Activated CD8-positive, alpha-beta T cell treated with anti-CD3 and anti-CD28 coated beads for 36 hours (primary cell): ENCODE measurements at places on chromosomes 1 and 21. TPM values are rescaled to one million over a fixed set of nuclear protein-coding genes. Genes with fewer than 3 reads are reported as not detected.

- DNase-seq, result no peak
These were observed 7.3 kb downstream of the MRPS6 start for GRCh38 chr21:34080710-34081109.

DNA sequence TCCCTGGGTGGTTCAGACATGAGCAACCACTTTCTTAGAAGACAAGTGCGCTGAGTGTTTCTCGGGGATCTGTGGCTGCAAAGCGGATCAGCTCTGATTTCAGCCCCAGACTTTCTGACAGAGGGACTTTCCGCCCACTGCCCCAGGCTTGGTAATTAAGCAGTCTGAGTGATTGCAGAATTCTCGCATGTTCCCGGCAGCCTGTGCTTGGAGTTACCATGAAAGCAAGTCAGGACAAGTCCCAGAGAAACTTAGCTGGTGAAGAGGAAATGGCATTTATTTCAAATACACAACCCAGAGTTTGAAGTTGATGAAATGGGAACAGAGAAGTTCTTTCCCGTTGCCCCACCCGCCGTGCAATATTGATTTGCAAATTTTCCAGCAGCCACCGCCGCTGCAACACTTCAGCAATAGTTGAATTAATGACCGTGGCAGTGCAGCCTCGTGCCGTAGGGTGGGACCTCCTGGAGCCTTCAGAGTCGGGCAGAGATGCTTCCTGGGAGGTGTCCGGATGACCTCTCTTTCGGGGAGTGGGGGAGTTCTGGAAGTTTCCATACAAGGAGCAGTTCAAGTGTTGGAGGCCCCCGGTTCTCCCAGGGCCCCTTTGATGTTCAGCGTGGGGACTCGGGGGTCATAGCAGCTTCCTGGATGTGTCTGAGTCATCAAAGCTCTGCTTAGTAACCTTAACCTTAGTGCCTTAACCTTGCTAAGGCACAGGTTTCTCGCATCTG lies 134.7 kb downstream of the KAZN start:
- DNase-seq, result no peak

DNA sequence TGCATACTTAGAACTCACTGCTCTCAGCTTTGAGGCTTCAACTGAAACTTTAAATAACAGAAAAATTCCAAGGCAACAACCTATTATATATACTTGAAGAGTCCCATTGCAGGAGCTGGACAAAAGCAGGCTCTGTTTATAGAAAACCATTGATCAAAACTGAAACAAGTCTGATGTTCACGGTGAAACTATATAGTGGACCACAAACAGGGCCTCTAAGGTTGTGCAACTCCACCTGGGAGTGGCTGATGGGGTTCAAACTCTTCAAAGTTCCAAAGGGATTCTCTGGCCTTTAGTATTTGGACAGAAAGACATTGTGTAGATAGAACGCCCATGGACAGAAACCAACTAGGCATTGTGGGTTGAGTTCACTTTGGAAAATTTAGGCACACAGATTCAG lies 140.3 kb downstream of the ZC3H11B start:
- no peak for DNase-seq

DNA sequence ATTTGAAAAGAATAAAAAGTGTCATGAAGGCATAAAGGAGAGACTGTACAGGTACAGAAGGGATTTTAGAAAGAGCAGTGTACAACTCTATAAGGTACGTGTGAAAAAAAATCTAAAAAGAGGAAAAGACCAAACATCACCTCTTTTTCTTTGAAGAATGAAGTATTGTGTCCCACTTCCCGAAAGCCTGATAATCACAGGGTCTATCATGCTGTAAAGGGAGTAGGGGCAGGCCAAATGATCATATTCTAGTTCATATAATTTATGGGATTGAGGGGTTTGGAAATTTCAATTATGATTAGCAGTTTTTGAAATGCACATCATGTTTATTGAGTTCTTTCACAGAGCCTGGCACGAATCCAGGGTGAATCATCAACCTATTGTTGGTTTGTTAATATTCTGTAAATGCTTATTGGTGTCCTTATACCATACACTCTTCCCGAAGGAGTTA lies 910 bp upstream of the RERE start:
- DNase-seq, result peak; percentile 52

GRCh38 chr1:44606701-44607281 lies 67.5 kb downstream of the TMEM53 start:
- no peak for DNase-seq

- no peak for DNase-seq
These were observed 249.1 kb downstream of the FOXD2 start for GRCh38 chr1:47686731-47687630.

GRCh38 chr1:66679140-66679539 lies 73.1 kb upstream of the DYNLT5 start:
- no peak for DNase-seq

- DNase-seq, result no peak
These were observed 131.6 kb upstream of the ETV3 start for GRCh38 chr1:157269656-157270375.

GRCh38 chr1:69947837-69948236 lies 257.5 kb downstream of the LRRC40 start:
- DNase-seq, result no peak

Gene S100A9
- total RNA-seq, result not detected

Gene FCRLA
- total RNA-seq, result not detected

Gene TMEM269
- total RNA-seq, result 0.32 TPM

Gene RSPH1
- total RNA-seq, result not detected

Gene KRTAP19-1
- total RNA-seq, result not detected

Gene AQP10
- not detected for total RNA-seq
